ENCODE measurements at places on chromosomes 5 and 9.

- peak; percentile 65 for DNase-seq
Observed at GRCh38 chr5:95808686-95809413, 13.7 kb downstream of the GLRX start.

GRCh38 chr5:1725641-1726468 is 73.8 kb downstream of the MRPL36 start:
- no peak for DNase-seq

DNA sequence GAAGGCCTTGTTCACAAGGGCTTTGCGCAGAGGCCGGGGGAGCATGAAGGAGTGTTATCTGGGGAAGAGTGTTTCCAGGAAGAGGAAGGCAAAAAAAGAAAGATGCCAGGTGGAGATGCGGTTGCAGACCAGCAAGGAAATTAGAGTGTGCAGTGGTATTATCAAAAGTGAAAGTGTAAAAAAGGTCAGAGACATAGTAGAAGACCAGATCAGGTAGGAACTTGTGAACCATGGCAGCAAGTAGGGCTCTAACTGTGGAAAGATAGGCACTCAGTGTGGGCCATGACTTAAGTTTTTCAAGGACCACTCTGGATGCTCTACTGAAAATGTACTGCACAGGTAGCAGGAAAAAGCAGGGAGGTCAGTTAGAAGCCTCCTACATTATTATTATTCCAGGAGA is 90.1 kb upstream of the SPOCK1 start:
- no peak for DNase-seq

- no peak for DNase-seq
Observed at GRCh38 chr5:41598011-41598410, 87.6 kb upstream of the PLCXD3 start.

- no peak for DNase-seq
Observed at GRCh38 chr9:118567861-118568260, 801.4 kb downstream of the BRINP1 start.

DNA sequence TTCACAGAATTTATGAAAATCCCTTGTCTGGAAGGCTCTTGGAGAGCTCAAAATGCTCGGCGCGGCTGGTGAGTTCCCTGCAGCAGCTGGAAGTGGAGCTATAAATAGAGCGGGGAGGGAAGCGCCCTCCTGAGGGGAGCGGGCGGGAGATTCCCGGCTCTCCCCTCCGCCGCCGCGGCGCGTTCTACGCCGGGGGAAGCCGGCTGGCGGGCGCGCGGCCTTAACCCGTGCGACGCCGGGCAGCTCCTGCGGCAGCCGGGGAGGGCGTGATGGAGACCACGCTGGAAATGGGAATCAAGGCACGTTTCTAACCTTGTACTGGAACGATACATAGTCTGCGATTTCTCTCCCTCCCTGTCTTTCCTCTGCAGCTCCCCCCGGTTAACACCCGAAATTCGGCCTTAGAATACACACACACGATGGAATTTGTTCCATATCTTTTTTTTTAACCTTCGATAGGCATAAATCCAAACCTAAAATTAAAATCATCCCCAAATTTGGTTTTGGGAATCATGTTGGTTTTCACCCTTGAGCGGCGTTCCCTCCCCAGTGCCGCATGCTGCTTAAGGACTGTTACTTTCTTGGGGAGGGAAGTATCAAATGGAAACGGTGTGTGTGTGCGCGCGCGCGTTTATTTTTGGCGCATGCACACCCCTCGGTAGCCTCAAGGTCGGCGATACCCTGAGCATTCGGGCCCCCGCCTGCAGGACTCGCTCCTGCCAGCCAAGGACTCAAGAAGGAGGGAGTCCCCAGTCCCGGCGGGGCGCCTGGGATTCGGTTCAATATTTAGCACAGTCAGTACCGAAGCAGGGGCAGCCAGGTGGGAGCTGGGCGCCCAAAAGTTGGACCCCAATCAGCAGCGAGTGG is 306.3 kb upstream of the KCNN2 start:
- DNase-seq, result no peak

DNA sequence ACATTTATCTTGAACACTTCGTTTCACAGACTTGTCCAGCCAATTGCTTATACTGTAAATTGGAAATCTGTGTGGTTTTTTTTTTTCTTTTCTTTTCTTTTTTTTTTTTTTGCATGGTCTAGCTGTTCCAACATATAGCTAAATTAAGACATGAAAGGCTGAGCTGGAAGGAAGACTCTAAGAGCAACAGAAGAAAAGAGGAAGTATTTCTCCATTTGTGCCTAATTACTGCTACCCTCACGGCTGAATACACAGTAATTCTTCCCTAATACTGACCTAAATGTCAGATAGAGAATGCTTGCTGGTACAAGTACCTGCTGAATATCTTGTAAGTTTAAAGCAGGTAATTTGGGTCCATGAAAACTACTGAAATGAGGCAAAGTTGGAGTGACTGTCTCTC is 11.0 kb upstream of the HAPLN1 start:
- DNase-seq, result no peak

GRCh38 chr9:133969681-133970580 is 22.2 kb downstream of the VAV2 start:
- no peak for DNase-seq

GRCh38 chr5:173625673-173626504 is 9.4 kb upstream of the BOD1 start:
- DNase-seq, result no peak

- DNase-seq, result no peak
Observed at GRCh38 chr9:26326563-26326962, 566.0 kb downstream of the CAAP1 start.

DNA sequence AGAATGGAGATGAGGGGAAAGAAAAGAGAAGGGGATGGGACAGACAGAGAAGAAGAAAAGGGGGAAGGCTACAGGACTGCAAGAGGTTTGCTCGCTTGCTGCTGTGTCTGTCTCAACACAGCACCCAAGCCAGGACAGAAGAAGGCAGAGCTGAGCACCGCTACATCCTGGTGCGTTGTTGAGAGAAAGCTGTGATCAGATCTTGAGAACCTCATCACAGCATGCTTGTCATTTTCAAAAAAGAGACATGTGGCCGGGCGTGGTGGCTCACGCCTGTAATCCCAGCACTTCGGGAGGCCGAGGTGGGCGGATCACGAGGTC is 110.9 kb downstream of the NXNL2 start:
- DNase-seq, result no peak

DNA sequence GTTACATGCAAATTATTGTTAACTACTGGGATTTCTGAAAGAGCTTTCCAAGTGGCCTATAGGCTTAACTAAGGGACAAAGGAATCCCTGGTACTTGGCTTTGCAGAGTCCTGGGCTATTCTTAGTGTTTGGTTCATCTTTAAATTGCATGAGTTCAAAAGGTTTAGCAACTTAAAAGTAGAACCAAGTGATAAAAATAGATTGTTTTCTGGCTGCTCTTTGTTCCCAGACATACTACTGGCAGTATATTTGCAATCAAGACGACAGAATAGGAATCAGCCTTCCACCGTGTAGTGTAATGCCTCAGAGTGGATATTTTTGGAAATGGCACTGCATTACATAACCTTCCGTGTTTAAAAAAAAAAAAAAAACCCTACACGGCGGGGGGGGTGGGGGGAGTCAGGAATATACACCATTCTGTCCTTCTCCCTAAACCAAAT is 1.0 kb downstream of the NREP start:
- DNase-seq, result no peak

DNA sequence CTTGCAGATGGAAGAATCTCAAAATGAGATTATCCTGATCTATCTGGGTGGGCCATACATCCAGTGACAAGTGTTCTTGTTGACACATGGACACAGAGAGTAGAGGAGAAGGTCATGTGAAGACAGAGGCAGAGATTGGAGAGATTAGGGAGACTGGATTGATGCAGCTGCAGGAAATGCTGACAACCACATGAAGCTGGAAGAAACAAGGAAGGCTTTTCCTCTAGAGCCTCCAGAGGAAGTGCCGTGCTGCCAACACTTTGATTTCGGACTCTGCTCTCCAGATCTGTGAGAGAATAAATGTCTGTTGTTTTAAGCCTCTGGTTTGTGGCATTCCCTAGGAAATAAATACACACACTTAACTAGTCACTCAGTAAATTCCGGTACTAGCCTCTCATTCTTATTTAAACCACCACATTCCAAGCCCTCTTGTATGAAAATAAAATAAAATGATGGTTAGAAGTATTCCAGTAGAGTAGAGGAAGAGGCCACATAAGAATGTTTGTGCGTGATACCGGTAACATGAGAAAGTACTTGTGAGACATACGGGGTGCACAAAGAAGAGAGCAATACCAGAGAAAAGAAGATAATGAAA is 110.9 kb upstream of the DMAC1 start:
- no peak for DNase-seq

DNA sequence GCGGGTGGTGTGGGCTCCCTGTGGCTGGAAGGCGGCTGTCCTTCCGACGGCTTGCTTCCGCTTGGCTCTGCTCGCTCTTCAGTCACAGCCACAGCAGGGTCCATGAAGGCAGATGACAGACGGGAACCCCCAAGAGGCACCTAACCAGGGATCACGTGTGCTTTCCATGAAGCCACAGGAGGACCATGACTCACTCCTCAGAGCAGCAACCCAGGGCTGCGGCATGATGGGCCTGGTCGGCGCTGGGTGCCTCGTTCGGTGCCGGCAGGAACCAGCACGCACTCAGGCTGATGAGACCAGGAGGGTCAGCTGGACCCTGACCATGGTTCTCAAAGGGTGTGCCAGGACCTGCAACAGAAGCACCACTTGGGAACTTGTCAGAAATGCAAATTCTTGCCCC is 32.8 kb upstream of the MED10 start:
- DNase-seq, result no peak
